ENCODE measurements at places on chromosomes 5 and 9. TPM values are rescaled to one million over a fixed set of nuclear protein-coding genes. Genes with fewer than 3 reads are reported as not detected.

Gene SCGB3A2
- polyA plus RNA-seq: not detected

Gene AKNA
- polyA plus RNA-seq: 4.0 TPM

Gene CTNNAL1
- 122 TPM for polyA plus RNA-seq

Gene TSSK1B
- not detected for polyA plus RNA-seq

Gene VPS13A
- polyA plus RNA-seq: 6.3 TPM

Gene LMX1B
- 0.95 TPM for polyA plus RNA-seq

Gene CDKN2A
- polyA plus RNA-seq: 20.8 TPM

Gene TMEM38B
- polyA plus RNA-seq: 3.9 TPM

Gene CD74
- polyA plus RNA-seq: 9.4 TPM

Gene NR2F1-AS1
- not detected for polyA plus RNA-seq

Gene SURF2
- polyA plus RNA-seq: 58.5 TPM

Gene BTNL8
- polyA plus RNA-seq: not detected

Gene CNTFR
- not detected for polyA plus RNA-seq

Gene PLPP1
- polyA plus RNA-seq: 7.1 TPM

Gene FBN2
- 9.4 TPM for polyA plus RNA-seq

Gene FBXL17
- polyA plus RNA-seq: 2.0 TPM

Gene SAXO1
- polyA plus RNA-seq: not detected

Gene GHR
- polyA plus RNA-seq: 0.60 TPM

Gene PCDHGA11
- polyA plus RNA-seq: 0.75 TPM

Gene ACTBL2
- polyA plus RNA-seq: not detected

Gene WDR38
- not detected for polyA plus RNA-seq

Gene FLT4
- polyA plus RNA-seq: 0.06 TPM

Gene GPR21
- not detected for polyA plus RNA-seq

Gene FCN2
- not detected for polyA plus RNA-seq

Gene JAKMIP2
- polyA plus RNA-seq: not detected

Measured in foreskin keratinocyte (primary cell).